ENCODE measurements at places on chromosomes 5 and 9.

DNA sequence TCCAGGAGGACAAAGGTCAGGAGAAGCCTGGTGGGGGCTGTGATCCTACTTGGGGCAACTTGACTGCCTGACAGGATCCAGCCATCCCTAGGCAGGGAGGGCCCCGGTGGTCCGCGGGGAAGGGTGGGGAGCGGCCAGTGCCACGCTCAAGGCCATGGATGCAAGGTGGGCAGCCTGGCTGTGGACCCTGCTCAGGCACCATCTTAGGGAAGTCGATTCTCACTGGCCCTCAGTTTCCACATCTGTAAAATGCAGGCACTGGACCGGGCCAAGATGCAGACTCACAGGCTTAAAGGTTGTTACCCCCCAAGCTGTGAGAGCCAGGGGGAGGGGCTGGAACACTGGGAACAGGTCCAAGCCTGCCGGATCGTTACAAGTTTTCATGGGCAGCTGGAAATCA is 8.7 kb upstream of the DOLPP1 start:
- DNase-seq: no peak

- DNase-seq: no peak
Measured at GRCh38 chr5:169615561-169615960, 21.5 kb upstream of the DOCK2 start.

DNA sequence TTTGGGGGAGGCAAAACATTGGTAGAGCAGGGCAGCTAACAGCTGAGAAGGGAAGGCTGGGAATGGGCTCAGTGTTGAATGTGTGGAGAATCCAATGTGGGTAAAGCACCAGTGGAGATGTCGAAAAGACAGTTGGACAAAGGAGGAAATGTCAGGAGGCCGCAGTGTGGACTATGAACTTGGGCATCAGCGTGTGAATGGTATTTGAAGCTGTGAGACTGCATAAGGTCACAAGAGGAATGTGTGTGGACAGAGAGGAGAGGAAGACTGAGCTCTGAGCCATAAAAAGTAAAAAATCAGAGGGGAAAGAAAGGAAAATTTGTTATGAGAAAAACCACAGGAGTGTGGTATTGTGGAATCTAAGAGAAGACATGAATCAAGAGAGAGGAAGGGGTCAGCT is 99.4 kb upstream of the ADAMTS16 start:
- DNase-seq: no peak

DNA sequence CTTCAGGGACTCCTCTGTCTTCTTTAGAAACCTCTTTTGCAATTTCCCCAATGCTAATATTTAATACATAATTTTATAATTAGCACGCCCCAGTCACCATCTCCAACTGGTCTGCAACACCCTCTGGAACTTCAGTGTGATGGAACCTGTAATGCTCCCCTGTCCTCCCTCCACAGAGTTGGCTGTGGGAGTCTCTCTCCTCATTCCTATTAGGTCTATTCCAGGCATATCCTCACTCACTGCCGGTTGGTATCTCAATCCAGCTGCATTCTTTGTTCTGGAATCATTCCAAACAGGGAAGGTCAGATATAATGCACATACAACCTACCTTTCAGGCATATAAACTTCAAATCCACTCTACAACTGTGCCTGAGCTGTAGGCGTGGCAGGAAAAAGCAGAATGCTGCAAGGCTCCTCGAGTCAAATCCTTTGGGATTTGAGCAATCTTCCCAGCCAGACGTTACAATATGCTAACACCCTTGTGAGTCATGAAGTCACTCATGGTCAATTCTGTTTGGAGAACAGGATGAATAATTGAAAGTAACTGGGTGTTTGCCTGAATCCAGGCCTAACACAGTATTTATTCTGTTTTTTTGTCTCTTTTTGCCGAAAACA is 293.8 kb downstream of the CWC27 start:
- DNase-seq: no peak
